Hematopoietic multipotent progenitor cell treated with erythropoietin and hydrocortisone succinate and interleukin-3 and kit ligand, for 6 days (in vitro differentiated cells): ENCODE measurements at places on chromosomes 2 and 18.

- no peak for DNase-seq
Observed at GRCh38 chr2:171553858-171554257, 31.6 kb downstream of the CYBRD1 start.

- DNase-seq: peak; percentile 31
Observed at GRCh38 chr18:12883372-12883683, 709 bp downstream of the PTPN2 start.

DNA sequence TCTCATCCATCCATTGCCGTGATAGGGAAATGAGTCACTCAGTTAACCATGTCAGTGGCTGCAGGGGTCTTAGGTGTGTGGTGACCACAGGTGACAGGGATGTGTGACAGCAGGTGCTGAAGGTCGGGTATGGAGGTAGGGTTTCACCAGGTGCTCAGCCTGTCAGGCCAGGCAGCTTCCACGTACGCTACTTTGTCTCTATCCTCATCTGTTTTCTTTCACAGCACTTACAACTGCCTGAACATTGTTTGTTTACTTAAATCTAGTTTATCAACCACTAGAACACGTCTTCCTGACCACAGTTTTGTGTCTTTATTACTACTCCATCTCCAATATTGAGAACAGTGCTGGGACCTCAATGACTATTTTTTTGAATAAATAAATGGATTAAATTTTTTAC, 11.4 kb upstream of the UXS1 start:
- no peak for DNase-seq

DNA sequence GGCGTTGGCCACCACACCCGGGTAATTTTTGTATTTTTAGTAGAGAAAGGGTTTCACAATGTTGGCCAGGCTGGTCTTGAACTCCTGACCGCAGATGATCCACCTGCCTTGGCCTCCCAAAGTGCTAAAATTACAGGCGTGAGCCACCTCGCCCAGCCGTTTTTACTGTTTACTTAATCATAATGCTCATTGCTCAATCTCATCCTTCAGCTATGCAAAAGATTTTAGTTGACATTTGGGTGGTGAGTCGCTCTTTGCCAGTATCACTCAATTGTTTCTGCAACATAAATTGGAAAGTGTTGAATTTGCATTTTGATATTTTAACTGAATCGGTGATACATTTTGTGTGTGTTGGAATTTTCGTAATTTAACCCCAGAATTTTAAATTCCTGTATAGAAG, 7.8 kb upstream of the ZNF532 start:
- no peak for DNase-seq

GRCh38 chr18:11237066-11237465, 87.7 kb upstream of the PIEZO2 start:
- no peak for DNase-seq

- no peak for DNase-seq
Observed at GRCh38 chr2:130954873-130955272, 118.2 kb downstream of the ARHGEF4 start.

DNA sequence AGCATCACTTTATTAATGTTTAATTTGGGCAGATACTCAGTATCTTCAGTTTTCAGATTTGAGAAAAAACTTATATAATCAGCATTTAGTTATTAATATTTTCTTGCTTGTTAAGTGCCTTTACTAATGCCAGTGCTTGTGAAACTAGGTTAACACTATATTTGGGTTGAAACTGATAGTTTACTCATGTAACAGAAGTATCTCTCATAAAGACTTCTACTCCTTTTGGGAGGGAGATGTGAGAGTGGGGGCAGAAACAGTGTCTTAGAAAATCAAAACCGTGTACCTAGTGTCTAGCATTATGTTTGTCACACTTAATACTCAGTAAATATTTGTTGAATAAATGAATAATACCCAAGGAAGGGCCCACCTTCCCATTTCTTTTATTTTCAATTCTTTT, 129.5 kb downstream of the MSTN start:
- no peak for DNase-seq

DNA sequence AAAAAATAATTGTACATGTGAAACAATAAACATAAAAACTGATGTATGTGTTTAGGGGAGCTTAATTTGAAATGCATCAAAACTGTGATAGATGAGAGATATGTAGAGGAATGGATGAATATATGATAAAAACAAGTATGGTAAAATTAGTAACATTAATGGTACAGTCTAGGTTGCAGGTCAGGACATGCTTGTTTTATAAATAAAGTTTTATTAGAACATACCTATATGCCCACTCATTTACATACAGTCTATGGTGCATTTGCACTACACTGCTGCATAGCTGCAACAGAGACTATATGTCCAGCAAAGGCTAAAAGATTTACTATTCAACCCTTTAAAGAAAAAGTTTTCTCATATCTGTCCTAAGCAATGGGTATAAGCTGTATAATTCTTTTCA, 236.6 kb upstream of the CCDC68 start:
- DNase-seq: no peak

DNA sequence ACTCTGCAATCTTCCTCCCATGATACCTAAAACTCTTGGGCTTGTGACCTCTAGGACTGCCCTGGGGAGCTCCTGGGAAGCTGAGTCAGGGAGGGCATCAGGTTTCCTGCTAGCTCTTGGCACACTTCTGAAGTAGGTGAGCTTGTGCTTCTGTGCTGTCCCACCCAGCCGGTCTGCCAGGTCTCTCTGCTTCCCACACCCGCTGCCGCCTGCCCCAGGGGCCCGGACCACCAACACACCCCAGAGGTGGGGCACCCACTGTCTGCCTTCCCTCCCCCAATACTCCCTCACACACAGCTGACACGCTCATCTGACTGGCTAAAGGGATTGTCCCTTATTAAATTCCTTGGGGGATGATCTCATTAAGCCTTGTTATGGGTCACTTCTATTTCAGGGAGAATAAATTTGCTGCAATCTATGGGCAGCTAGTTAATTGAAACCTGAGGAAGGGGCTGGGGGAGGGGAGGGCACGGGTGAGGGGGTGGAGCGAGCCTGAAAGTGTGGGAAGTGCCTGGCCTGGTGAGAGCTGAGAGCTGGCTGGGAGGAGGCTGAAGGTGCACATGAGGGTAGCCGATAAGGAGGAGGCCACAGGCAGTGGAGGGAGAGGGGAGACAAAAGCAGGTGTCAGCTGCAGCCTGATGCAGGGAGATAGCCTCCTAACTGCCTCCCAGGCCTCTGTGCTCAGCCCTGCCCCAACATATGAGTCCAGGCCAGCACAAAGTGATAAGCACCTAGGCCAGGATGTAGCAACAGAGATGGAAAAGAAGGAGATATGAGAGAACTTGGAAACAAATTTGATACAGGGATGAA, 48.8 kb downstream of the HAUS1 start:
- DNase-seq: peak; percentile 97

- DNase-seq: no peak
Observed at GRCh38 chr2:164770421-164770916, 71.2 kb downstream of the COBLL1 start.

DNA sequence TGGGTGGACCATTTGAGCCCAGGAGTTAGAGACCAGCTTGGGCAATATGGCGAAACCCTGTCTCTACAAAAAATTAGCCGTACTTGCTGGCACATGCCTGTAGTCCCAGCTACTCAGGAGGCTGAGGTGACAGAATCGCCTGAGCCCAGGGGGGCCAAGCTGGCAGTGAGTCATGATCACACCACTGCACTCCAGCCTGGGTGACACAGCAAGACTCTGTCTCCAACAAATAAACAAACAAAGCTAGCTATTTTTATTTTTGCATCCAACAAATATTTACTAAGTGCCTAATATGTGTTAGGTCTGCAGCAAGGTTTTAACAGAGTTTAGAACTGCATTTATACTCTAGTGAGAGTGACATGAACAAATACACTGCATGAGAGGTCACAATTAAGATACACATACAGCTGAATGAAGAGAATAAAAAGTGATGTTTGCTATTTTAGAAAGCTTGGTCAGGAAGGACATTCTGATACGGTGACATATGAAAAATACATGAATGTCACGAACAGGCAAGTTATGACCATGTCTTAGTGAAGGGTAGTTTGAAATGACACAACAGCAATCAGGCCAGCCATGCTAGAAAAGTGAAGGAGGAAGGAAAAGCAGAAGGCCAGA, 83.2 kb upstream of the FRZB start:
- no peak for DNase-seq

- DNase-seq: no peak
Observed at GRCh38 chr2:96233880-96234316, 25.3 kb upstream of the STARD7 start.

GRCh38 chr2:207868855-207869596, 99.3 kb upstream of the FZD5 start:
- no peak for DNase-seq

GRCh38 chr18:52979892-52980291, 639.9 kb downstream of the DCC start:
- DNase-seq: no peak

GRCh38 chr2:50949450-50950193, 82.3 kb downstream of the NRXN1 start:
- DNase-seq: no peak

- DNase-seq: no peak
Observed at GRCh38 chr2:230176996-230177395, 42.8 kb downstream of the SP110 start.

DNA sequence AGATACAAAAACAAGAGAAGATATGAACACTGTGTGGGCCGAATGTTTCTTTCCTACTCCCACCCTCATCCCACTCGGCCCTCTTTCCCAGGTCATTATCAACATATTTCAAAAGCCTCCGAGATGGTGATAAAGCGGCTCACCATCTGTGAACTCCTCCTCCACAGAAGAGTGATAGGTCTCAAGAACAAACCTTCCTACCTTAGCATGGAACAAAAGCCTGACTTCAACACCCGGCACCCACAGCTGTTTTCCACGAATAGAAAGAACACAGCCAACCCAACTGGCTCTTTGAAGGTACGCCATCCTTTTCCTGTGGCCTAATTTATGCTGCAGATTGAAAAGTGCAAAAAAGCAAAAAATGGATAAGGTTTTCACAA, 28.8 kb downstream of the BCL2 start:
- DNase-seq: no peak

- peak; percentile 38 for DNase-seq
Observed at GRCh38 chr2:69624131-69624530, 19.4 kb downstream of the AAK1 start.

DNA sequence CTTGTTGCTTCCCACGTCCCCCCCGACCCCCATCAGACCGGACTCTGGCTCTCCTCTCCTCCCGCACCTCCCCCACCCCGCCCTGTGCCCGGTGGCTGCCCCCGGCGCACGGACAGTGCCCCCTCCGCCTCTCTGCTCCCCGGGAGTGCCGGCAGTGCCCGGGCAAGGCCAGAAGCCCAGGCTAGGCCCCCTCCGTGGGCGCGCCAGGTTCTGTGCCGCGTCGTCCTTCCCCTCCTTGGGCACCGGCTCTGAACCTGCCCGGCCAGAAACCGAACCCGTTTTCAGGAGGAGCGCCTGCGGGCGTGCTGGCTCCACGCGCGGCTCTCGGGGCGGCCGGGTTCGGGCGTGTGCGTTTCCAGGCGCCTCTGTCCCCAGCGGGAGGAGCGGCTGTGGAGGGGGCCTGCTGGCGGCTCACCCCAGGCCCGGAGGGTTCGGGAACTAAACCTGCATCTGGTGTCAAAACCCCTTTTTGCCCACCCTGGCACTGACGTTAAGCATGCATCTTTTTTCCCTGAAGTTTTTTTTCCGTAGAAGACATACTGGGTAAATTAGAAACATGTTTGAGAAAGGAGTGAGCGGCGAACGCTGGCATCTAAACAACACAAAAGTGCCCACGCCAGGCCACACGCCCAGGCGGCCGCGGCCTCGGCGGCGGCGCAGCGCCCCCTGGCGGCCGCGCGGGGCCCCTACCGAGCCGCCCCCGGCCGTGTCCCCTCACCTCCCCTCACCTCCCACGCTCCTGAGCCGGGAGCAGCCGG, 123.9 kb upstream of the SLC1A4 start:
- peak; percentile 80 for DNase-seq

DNA sequence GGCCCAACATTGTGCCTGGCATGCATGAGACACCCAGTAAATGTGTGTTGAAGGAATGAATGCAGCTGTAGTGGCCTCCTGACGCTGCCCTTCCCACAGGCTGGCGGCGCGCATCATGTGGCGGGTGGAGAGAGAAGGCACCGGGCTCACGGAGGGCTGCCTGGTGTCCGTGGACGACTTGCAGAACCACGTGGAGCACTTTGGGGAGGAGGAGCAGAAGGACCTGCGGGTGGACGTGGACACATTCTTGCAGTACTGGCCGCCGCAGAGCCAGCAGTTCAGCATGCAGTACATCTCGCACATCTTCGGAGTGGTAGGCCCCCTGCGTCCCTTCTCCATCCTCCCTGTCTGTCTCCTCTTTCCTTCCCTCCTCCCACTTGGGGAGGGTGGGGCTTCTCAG, 20.1 kb downstream of the SMYD1 start:
- DNase-seq: no peak

DNA sequence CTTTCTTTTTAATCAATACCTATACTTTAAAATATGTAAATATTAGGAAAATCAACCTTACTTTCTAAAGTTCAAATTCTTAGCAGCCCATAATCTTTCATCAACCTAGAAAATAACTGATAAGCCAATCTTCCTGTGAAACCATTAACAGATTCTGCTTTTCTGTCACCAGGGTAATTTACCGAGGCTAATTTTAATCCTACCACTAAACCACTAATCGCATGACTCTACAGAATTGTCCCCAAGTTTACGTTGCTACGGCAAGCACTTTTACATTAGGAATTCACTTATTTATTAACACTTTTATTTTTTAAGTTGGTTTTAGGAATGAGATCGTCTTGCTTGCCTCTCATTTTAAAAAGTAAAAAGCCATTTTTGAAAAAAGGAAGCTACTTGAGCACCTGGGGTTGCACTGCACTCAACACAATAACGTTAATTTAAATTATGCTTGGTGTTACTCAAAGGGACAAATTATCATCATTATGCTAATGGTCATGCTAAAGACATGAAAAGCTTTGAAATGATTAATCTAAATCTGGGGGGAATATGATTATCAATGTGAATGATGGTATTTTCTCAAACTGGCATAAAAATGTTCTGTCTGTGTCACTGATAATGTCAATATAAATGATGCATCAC, 10.2 kb downstream of the ZNF516 start:
- no peak for DNase-seq

- DNase-seq: no peak
Observed at GRCh38 chr18:51340332-51340731, 142.9 kb upstream of the MEX3C start.

DNA sequence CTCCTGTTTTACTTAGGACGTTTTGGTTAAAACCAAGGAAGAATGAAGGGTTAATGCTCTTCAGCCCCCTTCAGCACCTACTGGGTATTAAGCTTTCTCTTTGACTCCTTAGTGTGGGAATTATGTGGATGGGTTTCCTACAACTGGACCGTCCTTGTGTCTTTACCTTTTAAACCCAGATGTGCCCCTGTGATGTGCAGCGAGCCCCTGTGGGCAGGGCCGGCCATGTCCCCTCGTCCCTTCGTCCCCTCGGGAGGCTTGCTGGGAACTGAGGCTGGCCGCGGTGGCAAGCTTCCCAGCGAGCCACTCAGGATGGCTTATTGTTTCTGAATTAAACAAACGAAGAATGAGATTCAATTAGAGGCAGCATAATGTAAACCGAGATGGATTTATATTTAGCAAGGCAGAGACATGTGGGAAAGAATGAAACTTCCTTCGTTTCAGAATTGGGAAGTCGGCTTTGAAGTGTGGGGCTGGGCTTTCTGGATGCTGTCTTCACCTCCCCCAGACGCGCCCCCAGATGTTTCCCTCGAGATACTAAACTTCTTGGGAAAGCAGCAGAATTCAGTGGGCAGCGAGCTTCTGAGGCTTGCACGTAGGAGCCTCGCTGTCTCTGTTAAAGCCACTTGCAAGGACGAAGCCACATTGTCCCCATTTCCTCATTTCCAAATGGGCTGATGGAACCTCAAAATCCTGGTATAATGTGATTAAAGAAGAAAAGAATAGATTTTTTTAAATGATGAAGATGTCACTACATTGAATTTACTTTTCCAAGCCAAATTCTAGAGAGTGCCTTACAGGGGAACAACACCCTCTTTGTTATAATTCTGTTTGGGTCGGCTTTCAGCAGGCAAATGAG, 146.0 kb downstream of the VAPA start:
- no peak for DNase-seq
